Mucosa of descending colon (tissue), 3 donors: ENCODE measurements at places on chromosomes 4 and X.
A peak's percentile ranks its signal among the peaks of the same experiment; 100 is the strongest.

DNA sequence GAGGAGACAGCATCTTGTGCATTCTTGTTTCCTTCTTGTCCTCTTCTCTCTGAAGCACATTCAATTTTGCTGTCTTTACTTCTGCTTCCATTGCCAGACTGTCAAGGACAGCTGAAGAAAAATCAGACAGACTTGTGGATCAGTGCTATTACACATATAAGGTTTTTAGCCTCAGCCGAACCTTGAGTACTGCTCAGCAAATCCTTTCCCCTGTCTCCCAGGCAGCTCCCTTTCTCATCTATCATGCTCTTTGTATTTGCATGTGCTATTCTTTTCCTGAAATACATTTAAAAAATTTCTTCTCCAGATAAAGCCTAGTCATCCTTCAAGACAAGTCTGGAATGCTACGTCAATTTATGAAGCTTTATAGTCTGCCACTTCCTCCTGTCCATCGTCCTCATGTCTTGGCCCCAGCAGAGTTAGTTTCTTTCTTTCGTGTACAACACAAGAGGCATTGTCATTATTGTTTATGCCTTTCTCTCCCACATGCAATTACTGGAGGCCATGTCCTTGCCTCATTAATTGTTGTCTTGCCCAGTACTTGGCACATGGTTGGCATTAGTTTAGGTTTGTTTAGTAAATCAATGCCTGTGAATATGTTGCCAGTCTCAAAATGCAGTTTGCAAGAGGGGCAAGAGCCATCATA lies 45.1 kb downstream of the ADGRL3 start:
- DNase-seq, result no peak

DNA sequence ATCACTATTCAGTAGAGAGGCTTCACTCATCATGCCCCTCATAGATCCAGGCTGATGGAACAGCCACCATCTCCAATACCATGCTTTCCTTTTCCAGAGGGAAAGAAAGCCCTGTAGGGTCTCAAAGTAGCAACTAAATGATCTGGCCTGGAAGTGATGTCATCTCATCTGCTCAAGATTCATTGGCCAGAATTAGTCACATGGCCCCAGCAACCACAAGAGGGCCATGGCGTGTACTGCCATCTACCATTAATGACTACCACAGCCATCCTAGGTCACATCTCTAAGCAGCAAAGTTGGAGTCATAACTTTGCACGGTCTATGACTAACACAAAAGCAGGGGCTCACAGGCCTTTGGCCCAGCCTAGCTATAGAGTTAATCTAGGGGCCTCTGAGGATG lies 194.8 kb downstream of the KIT start:
- DNase-seq, result no peak

- no peak for DNase-seq
Measured at GRCh38 chrX:38941675-38942074, 140.4 kb downstream of the MID1IP1 start.

DNA sequence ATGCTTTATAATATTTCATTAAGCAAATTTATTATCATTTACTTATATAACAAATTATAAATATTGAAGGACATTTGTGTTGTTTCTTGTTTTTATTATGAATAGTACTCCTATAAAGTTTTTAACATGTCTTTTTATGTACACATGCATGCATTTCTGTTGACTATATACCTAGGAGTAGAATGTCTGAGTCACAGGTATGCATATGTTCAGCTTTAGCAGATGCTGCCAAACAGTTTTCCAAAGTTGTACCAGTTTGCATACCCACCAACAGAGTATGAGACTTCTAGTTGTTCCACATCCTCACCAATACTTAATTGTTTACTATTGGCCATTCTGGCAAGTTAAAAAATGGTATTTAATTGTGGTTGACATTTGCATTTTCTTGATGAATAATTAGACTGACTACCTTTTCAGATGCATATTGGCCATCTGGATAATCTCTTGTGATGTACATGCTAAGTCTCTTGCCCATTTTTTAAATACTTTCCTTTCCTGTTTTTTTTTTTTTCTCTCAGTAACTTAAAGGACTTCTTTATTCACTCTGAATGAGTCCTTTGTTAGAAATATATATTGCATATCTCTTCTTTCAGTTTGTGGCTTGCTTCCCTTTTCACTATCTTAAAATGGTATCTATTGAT lies 132.2 kb upstream of the TRIM2 start:
- no peak for DNase-seq

DNA sequence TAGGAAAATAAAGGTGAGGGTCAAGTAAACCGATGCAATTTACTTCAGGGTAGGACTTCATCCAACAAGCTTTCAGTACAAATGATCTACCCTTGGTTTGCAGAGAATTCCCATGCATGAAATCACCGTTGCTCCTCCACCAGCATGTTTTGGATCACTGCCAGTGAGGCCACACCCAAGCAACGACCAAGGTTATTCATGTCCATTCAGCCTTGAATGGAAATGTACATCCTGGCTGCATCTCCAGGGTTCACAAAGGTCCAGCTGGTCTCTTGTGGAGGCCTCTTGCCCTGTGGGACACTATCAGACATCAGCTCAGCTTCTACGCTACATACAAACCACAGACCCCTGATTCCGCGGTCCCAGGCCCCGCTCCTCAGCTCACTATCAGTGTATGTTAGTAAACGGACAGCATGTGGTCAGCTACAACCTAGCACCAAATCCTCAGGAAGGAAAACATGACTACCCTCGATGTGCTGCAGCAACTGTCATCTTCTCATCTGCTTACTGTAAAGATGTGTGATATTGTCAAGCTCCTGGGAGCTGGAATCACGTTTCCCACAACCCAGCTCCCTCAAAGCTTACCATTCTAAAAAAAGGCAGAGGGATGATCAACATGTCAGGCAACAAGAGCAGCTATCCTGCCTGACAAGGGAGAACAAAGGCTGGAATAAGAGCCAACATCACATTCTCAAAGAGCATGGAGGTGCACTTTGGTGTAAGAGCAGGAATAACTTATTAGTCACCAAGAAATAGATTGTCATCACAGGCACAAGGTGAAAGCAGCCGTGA lies 4.9 kb downstream of the LYAR start:
- no peak for DNase-seq

DNA sequence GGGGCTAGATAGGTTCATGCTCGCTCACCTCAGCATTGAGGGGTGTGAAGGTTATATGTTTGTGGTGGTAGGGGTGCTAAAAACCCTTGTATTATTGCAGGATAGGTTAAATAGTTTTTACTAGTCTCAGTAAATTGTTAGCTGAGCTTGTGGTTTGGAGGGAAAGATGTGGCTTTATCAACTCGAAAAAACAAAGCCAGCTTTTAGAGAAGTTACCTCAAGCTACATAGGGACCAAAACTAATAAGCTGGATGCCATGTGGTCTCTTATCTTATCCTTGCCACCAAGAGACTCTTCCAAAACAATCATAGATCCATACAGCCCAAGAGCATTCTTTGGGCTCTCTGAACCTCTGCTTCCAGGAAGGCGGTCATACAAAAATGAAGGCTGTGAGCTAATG lies 29.2 kb downstream of the MSN start:
- no peak for DNase-seq

DNA sequence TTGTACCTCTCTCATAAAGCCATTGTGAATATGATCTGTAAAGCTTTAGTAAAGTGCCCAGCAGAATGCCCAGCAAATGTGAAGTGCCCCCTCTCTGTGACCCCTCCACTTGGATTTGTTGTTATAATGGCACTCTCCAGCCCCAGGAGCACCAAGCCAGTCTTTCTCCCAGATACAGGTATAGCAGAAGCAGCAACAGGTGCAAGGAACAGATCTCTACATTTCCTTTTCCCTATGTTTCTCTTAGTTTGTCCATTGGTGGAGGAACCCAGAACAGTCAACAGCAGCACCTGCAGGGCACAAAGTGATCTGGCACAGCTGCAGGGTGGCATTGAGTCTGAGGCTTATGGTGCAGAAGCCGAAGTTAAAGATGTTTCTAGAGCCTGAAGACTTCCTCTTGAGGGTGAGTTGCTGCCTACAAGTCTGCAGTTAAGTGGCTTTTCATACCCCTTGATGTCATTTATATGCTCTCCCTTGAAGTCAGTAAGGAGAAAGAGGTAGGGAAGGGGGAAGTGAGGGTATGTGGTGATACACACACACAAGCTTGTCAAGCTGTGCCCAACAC lies 16.1 kb upstream of the CXCL3 start:
- peak; percentile 23 for DNase-seq

DNA sequence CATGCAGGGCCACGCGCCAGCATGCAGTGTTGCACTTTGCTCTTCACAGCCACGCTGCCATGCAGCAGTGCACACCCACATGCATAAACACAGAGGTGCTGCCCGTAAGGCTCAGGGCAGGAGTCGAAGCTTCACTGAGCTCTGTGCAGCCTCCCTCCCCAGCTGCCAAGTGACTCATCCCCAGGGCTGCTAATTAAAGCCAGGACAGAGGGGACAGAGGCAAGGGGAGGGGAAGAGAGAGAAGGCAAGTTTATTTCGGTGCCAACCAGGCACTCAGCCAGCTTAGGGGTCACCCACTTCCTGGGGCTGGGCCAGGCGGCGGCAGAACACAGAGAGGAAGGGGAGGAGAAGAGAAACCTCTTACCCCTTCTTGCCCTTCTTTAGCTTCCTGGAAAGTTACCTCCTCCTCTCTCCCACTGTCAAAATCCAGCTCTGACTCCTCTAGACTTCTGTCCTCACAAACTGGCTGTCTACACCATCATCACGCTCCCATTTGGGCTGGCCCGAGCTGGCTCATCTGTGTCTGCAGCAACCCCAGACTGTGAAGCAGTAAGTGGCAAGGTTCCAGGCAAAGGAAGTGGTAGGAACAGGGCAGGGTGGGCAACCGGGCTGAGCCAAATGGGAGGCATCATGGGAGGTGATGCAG lies 6.2 kb upstream of the IQSEC2 start:
- peak; percentile 70 for DNase-seq

GRCh38 chr4:24594887-24595286 lies 10.5 kb upstream of the DHX15 start:
- no peak for DNase-seq

- DNase-seq, result no peak
Measured at GRCh38 chrX:150050387-150050786, 112.1 kb upstream of the EOLA2 start.

GRCh38 chr4:100898844-100899243 lies 381.0 kb upstream of the EMCN start:
- DNase-seq, result no peak

- DNase-seq, result no peak
Measured at GRCh38 chrX:47187106-47187677, 6.4 kb upstream of the UBA1 start.

DNA sequence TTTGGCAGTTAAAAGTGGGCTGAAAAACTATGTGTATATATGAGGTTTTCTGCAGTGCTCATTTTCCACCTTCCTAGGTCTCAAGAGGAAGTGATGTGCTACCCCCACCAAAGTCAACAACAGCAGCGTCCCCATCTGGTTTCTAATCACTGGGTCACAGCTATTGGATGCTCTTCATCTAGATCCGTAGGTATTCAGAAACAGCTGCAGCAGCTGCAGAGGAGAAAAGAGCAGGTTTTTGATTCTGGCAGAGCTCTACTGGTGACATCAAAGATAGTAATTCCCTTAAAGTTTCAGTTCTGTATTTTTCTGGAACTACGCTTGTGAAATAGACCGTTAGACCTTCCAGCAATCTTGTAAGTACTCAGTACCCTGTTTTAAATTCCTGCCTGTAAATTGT lies 5.8 kb upstream of the GUCY2F start:
- no peak for DNase-seq
